ENCODE measurements at places on chromosomes 4 and X. TPM values are rescaled to one million over a fixed set of nuclear protein-coding genes. Genes with fewer than 3 reads are reported as not detected.

Gene HSD17B11
- total RNA-seq, result 32.4 TPM

DNA sequence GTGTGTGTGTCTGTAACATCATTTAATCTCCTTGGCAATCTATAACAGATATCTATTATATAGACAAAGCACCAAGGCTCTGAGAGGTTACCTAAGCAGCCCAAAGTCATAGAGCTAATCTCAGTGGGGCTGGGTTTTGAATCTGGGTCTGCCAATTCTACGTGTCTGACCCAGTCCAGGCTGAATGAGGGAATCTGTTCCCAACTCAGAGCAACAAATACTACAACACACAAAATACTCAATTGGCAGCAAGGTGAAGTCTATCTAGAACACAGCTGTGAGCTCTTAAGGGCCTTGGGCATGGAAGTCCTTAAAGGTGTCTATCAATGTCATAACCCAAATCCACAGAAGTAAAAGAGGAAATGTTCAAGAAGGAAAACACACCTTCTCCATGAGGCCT lies 47.5 kb upstream of the NAP1L5 start:
- no peak for DNase-seq

DNA sequence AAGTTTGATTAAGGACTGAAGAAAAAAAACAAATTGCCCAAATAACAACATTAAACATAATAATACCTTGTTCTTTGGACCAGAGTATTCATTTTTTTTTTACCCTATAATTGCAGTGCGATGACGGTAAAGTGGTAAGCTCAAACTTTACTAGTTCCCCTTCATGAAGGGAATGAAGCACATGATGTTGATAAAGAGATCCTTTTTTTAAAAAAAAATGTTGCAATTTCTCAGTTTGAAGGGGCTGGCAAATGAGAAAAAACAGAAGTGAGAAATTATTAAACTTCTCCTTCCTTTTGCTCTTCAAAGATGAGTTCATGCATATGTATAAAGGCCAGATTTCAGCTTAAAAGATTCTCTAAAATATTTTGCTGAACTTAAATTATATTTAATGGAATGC lies 231.7 kb downstream of the C4orf33 start:
- no peak for DNase-seq

GRCh38 chrX:2503591-2504500 lies 3.1 kb upstream of the DHRSX start:
- no peak for DNase-seq

DNA sequence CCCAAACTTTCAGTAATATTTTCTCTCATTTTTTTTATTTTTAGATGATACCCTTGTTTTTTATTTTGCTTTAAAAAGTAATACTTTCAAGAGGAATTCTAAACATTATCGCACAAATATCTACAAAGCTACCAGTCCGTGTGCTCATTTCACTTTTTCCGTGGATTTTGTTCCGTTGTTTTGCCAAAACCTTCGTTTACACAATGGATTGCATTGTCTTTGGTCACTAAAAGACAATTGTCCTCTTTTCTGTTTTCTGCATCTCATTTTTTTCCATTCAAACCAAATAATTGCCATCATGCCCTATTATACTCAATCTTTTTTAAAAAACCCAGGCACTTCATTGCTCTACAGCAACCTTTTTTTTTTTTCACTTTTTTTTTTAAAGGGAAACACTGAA lies 214.9 kb downstream of the CXXC4 start:
- no peak for DNase-seq

Gene STPG2
- not detected for total RNA-seq

DNA sequence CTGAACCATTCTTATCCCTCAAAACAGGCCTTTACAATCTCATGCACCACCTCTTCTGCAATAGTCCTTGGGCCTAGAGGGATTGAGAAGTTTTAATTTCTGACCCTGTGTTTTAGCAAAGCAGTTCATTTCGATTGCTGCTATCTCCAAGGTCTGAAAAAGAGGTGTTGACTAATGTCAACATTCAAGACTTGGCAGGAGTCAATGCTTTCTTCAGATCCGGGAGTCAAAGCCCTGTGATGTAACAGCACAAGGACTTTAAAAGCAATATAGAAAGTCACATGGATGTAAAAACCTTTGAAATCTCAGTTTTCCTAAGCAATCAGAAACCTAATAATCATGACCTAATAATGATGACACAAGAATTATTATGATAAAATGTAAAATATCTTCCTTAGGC lies 133.8 kb downstream of the ADAM29 start:
- DNase-seq, result no peak

Gene GAB3
- total RNA-seq, result 12.5 TPM

GRCh38 chr4:86032476-86033022 lies 327.3 kb downstream of the MAPK10 start:
- peak; percentile 80 for DNase-seq

- peak; percentile 41 for DNase-seq
These were observed 79.3 kb upstream of the DYNLT3 start for GRCh38 chrX:37926700-37927099.

- DNase-seq, result no peak
These were observed 102.1 kb downstream of the DCK start for GRCh38 chr4:71095545-71095944.

Gene CLCN4
- total RNA-seq, result 2.4 TPM

- DNase-seq, result no peak
These were observed 282.1 kb downstream of the GRIA2 start for GRCh38 chr4:157502656-157503055.

DNA sequence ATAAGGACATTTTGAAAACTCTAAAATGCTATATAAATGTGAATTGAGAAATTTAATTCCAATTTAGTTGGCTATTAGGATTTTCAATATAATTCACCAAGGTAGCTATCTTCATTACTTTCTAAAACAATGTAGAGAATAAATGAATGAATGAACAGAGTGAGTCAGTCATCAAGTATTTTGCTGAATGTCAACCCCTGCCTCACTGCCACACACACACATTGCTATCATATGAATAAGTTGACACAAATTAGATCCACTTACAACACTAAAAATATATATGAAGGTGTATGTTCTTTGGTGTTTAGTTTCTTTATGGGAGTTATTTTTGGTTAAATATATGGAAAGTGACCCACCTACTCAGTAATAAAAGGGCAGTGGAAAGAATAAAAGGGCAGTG lies 141.4 kb upstream of the SMIM10 start:
- DNase-seq, result peak; percentile 30

DNA sequence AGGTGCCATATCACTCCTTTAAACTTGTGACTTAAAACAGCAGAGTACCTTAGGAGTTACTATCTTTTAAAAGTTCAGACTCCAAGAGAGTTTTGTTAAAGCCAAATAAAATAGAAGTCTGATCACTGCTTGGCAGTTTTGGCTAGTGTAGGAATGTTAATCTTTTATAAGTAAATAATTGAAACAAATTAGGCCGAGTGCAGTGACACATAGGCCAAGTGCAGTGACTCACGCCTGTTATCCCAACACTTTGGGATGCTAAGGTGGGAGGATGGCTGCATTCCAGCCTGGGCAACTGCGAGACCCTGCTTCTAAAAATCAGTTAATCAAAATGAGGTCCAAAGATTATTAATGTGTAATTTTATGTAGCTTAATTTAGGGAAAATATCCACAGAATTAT lies 37.2 kb downstream of the WDR44 start:
- no peak for DNase-seq

DNA sequence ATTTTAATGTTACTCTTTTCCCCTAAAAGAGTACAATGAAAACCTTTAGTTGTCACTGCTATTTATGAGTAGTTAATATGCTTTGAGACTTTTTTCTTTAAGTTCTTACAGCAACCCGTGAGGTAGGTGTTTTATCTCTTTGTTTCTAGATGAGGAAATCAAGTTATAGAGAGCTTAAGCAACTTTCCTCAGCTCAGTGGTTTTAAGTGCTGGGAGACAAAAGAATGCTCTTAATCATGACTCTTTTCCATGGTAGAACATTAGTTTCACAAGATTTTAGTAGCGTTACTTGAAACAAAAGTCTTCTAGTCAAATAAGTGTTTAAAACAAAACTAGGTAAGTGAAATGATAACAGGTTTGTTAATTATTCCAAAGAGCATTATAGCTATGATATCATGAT lies 354.7 kb upstream of the PITX2 start:
- DNase-seq, result peak; percentile 15

- peak; percentile 36 for DNase-seq
These were observed 429 bp downstream of the NOCT start for GRCh38 chr4:139015948-139016471.
